H1 (cell line): ENCODE measurements at places on chromosomes 1 and 21.

DNA sequence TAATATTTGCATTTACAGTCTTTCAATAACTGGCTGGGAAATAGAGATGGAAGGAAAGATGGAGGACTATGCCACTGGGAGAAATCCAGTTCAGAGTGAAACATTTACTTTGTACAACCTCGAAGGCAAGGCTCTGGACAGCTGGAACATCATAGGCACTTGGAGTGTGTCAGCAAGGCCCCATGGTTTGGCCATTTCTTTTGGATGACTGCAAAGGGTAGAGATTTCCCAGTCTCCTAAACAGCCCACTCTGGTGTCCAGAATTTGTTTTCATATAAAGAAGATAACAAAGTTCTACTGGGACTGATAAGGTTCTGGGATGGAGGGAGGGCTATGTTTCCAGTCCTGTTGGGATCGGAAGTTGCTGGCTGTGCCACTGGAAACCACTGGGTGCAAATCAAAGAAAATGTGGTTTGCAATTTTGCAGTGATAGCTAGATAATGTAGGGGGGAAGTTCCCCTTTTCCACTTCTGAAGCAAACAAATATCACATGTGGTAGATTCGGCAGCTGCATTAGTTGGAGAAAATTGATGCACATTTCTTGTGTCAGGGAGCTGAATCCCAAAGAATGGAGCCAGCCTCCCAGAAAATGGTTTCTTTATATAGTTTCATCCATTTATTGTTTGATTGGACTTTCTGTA lies 16.2 kb downstream of the KCND3 start:
- no peak overlapping the region for H3K27ac ChIP-seq
- H3K27me3 ChIP-seq = no peaks in the 10 kb centered on the region; the same call in 1 of the 2 replicates
- no peaks in the 10 kb centered on the region for H3K4me1 ChIP-seq
- H3K4me3 ChIP-seq = no peak overlapping the region
- H3K36me3 ChIP-seq = no peaks in the 10 kb centered on the region

- no peaks in the 10 kb centered on the region for H3K4me1 ChIP-seq
- no peak overlapping the region for H3K27ac ChIP-seq
Observed at GRCh38 chr1:157073944-157074685, 25.5 kb downstream of the ETV3L start.

- no peaks in the 10 kb centered on the region for H3K36me3 ChIP-seq
- no peak overlapping the region for H3K27ac ChIP-seq
Observed at GRCh38 chr1:227322376-227322775, 4.1 kb upstream of the CDC42BPA start.

- H3K27ac ChIP-seq = no peak overlapping the region
- peaks cover 4% of the 10 kb centered on the region; the same call in 1 of the 2 replicates for H3K4me1 ChIP-seq
- no peak for DNase-seq
- no peaks in the 10 kb centered on the region for H3K36me3 ChIP-seq
- H3K4me3 ChIP-seq = no peak overlapping the region
Observed at GRCh38 chr1:10941891-10942541, 70.4 kb upstream of the TARDBP start.

- no peaks in the 10 kb centered on the region for H3K27me3 ChIP-seq
- H3K4me3 ChIP-seq = no peak overlapping the region
- H3K36me3 ChIP-seq = no peaks in the 10 kb centered on the region
Observed at GRCh38 chr1:150168960-150169601, 19.4 kb downstream of the PLEKHO1 start.
